ENCODE measurements at places on chromosomes 7 and 10.

DNA sequence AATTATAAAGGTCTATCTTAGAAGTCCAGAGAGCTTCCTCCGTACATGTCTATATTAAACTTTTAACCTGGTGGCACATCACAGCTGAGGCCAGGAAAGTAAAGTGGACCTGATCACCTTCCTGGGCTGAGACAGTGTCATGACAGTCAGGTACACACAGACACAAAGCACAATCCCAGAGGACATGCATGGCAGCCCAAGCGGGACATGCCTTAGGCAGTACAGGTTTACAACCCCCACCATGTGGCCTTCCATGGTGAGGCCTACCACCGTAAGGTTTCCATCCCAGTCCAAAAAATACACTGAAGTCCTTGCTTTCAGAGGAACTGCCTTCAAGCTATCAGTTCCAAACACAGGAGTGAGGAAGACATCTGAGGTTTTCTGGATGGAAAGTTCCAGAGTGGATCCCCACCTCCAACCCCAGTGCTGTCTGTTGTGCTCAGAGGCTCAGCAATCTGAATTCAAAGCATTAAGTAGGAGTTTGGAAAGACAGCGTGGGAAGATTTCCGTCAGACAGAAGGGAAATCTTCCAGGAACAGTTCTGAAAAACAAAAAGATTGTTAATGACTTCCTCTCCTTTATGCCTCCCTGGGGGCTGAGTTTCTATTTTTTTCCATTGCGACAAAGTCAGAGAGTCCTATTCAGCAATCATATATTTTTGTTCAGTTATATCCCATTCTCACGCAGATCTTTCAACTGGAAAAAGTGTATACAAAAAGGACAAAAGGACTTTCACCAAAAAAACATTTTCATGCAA, 20.1 kb downstream of the IFIT3 start:
- no peak for DNase-seq

GRCh38 chr7:99402854-99403253, 5.5 kb downstream of the PDAP1 start:
- no peak for DNase-seq

DNA sequence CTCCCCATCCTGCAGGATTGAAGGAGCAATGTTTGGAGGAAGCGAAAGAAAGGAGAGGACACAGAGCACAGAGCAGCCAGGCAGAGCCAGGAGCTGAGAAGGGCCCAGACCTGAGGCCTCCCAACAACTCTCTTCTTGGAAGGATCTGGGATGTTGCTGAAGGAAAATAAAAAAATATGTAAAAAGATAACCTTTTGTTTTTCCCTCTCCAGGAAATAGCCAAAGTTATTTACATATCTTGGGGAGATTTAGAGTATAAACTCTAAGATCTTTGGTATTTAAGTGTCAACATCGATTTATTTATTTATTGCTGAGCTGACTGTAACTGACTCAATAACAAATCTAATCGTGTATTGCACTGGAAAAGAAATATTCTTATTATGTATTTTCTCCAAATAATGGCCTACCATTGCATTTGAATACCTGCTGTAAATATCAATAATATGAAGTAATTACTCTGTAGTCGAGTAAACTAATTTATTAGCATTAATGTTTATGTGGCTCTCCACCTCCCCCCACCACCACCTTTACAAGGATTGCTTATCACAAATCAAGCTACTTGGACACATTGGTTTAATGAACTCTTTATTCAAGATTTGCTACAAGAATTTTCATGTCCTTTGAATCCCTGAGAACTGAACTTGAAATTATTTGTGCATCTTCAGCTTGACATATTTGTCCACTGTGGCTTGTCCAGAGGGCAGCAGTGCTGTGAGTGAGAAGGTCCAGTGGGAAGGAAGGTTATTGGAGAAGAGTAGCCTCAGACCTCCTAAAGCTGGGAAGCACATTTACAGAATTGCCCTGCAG, 1.8 kb upstream of the HOXA11 start:
- no peak for DNase-seq

DNA sequence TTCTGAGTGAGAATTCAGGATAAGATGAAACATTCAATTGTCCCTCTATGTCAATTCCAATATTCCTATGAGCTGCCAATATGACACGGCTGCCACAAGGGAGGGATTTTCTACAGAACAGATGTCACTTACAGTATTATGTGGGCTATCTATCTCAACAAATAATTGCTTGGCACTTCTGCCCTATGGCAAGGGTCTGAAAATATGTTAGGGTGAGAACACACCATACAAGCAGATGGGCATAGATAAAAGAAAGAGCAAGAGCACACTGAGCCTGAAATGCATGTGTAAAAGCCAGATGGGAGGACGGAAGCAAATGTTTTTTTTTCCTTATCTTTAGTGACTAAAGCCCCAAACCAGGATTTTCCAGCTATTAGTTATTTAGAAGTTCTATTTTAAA, 70.1 kb upstream of the TFEC start:
- DNase-seq = no peak

- no peak for DNase-seq
Observed at GRCh38 chr7:8044761-8045430, 76.3 kb downstream of the GLCCI1 start.

- DNase-seq = no peak
Observed at GRCh38 chr7:122315507-122316466, 11.2 kb upstream of the FEZF1 start.

DNA sequence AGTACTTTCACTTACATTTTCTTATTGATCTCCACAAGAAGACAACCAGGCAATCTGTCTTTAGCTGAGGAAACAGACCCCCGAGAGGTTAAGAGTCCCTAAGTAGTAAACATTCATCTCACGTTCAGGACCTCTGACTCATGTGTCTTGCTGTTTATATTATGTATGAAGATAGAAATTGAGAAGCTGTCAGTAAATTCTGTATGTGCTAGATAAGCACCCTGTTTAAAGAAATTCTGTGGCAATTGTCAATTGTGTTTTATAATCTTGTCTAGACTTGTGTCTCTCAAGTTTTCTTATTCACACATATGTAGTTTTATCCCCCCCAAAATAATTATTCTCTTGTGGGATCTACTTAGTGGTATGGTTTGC, 14.5 kb downstream of the ADK start:
- DNase-seq = no peak

GRCh38 chr7:139591550-139592195, 68.2 kb downstream of the CLEC2L start:
- DNase-seq = no peak

DNA sequence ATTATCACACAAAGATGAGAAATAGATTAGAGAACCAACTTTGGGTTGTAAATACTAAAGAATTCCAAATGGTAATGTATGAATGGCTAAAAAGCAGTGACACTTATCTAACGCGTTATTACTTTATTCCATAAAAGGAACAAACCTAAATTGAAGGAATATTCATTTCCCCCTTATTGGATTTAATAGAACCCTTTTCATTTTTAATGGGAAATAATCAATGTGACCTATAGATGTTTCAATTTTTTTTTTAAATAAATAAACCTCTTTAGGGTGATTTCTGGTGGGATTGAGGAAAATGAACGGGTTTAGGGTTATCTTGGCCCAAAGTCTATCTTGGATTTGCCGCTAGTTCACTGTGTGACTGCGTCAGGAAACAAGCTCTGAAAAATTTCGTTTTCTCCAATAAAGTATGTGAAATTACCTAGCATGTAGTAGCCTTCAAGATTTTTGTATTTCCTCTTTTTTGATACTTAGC, 1.9 kb upstream of the ACBD5 start:
- no peak for DNase-seq

DNA sequence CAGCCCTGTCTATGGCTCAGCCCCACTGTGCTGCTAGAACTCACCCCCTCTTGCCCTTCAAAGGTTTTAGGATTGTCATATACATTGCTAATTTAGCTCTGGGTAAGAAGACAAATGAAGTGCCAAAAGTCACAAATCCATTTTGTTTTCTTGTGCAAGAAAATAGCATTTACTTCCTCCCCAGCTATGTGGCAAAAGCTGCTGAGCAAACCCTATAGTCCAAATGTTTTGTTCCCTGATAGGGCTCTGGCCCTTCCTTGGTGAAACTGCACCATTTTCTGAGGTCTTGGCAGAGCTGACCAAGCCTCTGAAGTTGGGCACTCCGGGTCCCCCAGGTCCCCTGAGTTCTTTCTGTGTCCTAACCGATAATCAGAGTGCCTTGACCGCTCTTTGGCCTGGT, 84.1 kb upstream of the GJD4 start:
- no peak for DNase-seq

DNA sequence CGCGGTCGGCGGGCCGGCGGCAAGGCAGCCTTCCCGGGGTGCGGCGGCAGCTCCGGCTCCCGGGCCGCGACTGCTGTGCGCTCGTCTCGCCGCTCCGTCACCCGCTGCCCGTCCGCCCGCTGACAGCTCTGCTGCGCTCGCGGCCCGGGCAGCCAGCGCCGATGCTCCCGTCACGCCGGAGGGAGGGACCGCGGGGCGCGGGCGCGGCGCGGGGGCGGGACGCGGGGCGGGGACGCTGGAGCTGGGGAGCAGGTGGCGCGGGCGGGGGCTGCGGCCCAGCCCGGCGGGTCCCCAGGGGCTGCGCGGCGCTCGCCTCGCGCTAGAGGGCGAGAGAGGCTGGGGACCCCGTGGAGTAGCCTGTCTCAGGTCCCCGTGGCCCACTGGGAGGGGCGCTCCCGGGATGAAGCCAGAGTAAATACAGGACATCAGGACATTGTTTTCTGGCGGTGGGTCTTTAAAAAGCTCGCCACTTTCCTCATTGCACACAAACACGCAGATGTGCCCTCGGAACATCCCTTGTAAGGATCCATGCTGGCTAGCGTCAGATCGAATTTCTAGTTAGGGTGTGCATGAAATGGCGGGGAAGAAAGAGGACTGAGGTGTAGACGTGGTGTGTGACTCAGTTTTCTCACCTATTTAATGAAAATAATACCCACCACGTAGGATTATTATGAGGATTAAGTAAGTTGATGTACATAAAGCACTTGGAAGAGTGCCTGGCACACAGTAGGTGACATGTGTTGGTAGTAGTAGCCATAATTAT, at the start of gene ELAPOR2:
ELAPOR2 (minus strand) TSS at position 130 of the 763 bp plus-strand sequence. CDS start 141 bp downstream, outside the sequence.
- peak; percentile 77 for DNase-seq

GRCh38 chr7:122256046-122256445, 48.5 kb downstream of the FEZF1 start:
- DNase-seq = no peak

- DNase-seq = no peak
Observed at GRCh38 chr7:93011351-93012294, 106.2 kb downstream of the SAMD9 start.

GRCh38 chr10:26243351-26243720, 26.8 kb downstream of the GAD2 start:
- no peak for DNase-seq

GRCh38 chr10:61888744-61889143, 12.8 kb upstream of the ARID5B start:
- DNase-seq = no peak

DNA sequence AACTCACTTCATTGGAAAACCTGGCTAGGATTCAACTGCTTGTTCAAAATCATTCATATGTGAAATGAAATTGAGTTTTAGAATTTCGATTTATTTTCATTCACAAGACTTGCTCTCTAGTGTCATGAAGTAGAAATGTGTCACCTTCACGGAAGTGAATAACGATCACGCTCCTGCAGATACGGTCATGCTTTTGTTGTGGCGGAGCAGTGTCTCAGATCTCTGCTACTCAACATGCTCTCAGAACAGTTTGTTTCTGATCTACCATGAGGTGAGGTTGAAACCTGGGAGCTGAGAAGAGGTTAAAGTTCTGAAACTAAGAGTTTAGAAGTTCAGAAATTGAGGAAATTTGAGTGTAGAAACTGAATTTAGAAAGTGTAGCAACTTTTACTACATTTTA, 13.8 kb upstream of the PITRM1 start:
- DNase-seq = no peak

DNA sequence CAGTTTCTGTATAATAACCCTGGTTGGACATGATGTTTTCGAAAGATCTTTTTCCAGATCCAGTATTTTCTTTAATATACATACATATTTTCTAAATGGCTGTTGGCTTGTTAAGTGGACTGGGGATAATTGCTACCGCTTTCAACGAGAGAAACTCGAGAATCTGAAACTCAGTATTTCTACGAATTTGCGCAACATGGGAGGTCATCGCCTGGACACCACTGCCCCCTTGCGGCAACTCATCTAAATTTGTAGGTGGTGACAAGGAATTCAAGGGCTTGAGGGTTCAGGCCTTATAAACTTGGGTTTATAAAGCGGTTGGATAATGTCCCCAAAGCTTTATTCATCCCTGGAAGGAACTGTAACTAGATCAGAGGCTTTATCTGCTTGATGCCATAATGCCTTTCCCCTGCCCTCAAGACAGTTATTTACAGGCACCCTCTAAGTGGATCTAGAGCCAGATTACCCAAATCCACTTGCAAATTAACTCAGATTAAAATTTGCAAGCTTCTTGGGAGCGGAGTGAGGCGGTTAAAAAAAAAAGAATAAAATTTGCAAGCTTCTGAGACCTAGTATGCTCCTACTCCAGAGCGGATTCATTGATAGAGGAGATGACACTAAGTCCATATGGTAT, 21.3 kb upstream of the KCNK18 start:
- DNase-seq = peak; percentile 58

DNA sequence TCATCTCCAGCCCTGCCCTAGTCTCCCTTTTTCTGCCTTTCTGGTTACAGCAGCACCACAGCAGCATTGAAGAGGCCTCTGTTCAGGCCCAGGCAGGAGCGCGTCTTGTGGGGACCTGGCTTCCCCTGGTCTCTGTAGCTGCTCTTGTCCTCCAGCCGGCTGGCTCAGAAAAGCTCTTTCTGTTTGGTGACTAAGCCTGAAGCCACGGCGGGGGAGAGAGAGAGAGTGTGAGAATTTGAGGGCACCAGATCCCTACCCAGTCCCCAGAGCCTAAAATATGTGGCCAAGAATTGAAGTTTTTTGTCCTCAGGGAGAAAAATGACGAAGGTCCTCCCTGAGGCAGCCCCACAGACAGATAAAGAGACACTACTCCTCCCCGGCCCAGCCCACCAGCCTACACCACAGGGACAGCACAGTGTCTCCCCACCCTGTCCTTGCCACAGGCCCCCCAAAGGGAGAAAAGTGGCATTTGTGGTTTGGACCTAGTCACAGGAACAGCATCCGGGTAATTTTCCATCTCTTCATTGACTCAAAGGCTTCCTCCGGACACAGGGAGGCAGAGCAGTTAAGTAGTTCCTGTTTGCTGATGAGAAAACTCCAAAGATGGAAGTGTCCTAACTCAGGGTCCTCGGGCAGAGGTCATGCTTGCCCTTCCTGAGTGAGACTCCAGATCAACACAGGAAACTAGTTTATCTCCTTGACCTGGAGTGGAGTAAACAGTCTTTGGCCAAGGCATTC, 13.3 kb upstream of the FAM180A start:
- no peak for DNase-seq

GRCh38 chr7:50552921-50553320, 12.3 kb downstream of the DDC start:
- DNase-seq = no peak

- no peak for DNase-seq
Observed at GRCh38 chr7:144454256-144455039, 51.0 kb upstream of the NOBOX start.

DNA sequence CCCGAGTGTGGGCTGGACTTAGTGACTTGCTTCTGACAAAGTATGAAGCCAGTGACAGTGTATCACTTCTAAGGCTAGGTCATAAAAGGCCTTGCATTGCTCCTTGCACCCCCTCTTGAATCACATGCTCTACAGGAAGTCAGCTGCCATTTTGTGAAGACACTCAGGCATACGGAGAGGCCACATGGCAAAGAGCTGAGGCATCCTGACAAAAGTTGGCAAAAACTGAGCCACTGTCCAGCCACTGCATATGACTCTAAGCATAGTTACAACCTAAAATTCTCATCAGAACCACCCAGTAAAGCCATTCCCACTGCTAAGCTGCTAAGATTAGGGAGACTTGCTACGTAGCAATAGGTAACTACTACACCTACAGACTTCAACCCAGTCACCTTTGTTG, 18.6 kb downstream of the COBL start:
- no peak for DNase-seq

- DNase-seq = no peak
Observed at GRCh38 chr7:44046321-44047061, 2.0 kb downstream of the DBNL start.
